ENCODE measurements at places on chromosomes 7 and 10. TPM values are rescaled to one million over a fixed set of nuclear protein-coding genes. Genes with fewer than 3 reads are reported as not detected.

DNA sequence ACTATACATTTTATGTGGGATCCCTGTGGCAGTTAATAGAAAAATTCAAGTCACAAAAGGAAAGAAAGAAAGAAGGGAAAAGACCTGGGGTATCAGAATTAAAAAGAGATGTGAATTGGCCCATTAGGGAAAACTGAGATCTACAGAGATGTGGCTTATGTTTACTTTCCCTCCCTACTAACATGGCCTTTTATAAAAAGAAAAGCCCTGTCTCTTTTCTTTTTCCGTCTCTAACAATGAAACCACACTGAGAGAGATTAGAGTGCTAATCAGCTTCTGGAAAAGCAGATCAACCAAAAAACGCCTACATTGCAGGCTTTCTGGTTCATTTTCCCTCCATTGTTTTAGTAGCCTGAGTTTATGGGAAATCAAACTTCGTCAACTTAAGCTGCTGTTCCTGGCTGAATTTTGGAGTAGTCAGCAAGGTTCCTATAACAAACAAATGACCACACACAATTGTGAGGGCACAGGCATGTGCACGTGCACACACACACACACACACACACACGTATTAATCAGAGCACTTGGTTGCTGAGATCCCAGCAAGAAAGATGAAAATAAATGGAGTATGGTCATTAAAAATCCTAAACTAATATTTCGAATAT lies 235.1 kb downstream of the SORCS1 start:
- no peak for DNase-seq

Gene NRP1
- total RNA-seq = 62.6 TPM

Gene SPDYE1
- not detected for total RNA-seq

- DNase-seq = no peak
Measured at GRCh38 chr7:17013204-17013603, 131.4 kb upstream of the AGR3 start.

DNA sequence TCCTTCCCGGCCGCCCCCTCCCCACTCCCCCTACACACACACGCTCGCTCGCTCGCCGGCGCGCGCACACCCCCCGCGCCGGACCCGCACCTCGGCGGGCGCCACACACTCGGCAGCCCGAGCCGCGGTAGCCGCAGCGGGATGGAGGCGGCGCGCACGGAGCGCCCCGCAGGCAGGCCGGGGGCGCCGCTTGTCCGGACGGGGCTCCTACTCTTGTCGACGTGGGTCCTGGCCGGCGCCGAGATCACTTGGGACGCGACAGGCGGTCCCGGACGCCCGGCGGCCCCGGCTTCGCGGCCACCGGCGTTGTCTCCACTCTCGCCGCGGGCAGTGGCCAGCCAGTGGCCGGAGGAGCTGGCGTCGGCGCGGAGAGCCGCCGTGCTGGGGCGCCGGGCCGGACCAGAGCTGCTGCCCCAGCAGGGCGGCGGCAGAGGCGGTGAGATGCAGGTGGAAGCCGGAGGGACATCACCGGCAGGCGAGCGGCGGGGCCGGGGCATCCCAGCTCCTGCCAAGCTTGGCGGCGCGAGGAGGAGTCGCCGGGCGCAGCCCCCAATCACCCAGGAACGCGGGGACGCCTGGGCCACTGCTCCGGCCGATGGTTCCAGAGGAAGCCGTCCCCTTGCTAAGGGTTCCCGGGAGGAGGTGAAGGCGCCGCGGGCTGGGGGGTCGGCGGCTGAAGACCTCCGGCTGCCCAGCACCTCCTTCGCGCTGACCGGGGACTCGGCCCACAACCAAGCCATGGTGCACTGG lies at the start of gene SORCS3:
Gene SORCS3, plus strand, starts transcription at position 104 of the 750 bp plus-strand sequence.
- DNase-seq = no peak

GRCh38 chr7:41222746-41223145 lies 480.1 kb downstream of the INHBA start:
- DNase-seq = no peak

DNA sequence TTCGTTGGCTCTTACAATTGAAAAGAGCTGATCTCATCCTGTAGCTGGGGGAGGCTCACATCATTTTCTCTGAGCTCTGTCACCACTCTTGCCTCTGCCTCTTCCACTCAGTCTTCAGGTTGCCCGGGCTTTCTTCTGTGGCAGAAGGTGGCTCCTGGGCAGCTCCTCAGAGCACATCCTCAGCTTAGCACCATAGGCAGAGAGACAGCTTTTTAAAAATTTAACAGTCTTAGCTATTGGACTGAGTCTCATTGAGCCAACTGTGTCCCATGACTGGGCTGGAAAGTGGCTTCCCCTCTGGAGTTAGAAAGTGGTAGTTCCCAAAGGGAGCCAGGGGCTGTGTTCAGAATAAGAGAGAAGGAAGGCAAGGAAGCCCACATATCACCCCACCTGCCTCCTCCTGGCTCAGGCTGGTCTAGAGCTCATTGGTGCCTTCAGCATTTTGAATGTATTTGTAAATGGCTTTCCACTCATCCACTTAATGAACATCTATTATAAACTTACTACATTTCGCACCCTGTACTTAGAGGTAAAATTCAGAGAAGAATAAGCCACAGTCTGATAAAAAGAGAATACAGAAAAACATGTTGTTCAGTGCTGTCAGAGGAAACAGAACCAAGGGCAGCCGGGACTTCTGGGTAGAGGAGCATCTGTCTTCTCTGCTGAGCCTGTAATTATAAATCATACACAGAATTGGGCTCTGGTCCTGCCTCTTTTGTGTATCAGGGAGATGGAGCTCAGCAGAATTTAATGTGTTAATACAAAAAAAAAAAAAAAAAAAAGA lies 119.3 kb downstream of the WDFY4 start:
- no peak for DNase-seq

DNA sequence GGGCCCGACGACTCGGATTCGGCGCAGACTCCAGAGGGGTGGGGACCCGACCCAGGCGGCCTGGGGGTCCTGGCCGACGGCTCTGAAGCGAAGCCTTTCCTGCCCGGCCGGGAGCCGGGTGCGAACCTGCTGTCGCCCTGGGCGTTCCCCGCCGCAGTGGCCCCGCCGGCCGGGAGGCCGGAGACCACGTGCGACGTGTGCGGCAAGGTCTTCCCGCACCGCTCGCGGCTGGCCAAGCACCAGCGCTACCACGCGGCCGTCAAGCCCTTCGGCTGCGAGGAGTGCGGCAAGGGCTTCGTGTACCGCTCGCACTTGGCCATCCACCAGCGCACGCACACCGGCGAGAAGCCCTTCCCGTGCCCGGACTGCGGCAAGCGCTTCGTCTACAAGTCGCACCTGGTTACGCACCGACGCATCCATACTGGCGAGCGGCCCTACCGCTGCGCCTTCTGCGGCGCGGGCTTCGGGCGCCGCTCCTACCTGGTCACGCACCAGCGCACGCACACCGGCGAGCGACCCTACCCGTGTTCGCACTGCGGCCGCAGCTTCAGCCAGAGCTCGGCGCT lies 15.4 kb downstream of the ZNF316 start:
- DNase-seq = no peak

DNA sequence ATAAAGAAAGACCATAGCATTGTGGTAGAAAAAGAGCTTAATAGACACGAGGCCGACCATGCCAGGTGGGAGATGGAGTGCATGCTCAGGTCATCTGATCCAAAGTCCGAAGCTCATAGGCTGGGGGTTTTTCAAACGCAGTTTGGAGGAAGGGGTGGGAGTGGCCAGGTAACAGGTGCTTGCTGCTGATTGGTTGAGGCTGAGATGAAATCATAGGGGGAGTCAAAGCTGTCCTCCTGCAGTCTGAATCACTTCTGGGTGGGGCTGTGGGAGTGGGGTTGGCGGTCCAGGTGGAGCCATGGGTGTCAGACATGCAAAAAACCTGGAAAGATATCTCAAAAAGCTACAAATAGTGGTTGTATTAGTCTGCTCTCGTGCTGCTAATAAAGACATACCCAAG lies 2.8 kb upstream of the ERCC6 start:
- no peak for DNase-seq

DNA sequence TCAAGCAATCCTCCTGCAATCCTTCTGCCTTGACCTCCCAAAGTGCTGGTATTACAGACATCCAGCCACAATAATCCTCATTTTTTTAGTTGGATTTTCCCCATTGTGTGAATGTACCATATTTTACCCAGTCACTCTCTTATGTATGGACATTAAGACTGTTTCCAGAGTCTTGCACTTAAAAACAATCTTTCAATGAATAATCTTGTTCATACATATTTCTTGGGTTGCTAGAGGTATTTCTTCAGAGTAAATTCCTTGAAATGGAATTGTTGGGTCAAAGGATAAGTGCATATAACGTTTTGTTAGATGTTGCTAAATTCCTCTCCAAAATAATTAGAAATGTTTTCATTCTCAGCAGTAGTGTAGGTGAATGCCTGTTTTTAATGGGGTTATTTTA lies 283.1 kb upstream of the KAT6B start:
- no peak for DNase-seq

DNA sequence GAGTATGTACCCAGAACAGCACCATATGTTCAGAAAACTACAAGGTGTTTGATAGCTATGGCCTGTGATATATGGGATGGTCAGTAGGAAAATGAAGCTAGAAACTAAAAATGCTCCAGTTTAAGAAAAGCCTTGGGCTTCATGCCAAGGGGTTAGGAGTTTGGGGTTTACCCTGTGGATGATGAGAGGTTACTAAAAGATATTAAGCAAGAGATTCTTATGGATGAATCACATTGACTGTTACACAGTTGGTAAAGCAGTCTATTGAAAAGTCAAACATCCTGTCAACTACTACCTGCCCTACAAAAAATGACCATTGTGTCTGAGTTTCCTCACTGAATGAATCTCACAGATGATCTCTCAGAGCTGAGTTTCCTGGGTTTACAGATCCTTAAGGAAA lies 166.2 kb upstream of the INHBA start:
- DNase-seq = no peak

- no peak for DNase-seq
Measured at GRCh38 chr7:155942226-155942950, 130.1 kb upstream of the SHH start.

DNA sequence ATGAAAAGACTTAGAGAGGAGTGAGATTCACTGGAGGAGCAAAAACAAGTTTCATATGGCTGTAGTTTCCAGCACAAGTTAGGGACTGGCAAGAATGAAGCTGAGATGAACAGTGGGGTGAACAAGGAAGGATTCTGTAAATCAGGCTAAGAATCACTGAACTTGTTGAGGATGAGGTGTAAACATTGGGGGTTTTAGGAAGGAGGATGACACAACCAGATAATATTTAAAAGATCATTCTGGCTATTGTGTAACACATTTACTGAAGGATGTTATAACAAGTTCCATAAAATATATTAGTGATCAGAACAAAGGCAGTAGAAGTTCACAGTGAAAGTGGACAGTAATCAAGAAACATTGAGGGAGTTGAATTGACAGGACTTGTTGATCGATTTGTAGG lies 68.9 kb downstream of the CD36 start:
- DNase-seq = no peak

Data from body of pancreas (tissue), 4 donors.